ENCODE measurements at places on chromosomes 3 and 15.
A peak's percentile ranks its signal among the peaks of the same experiment; 100 is the strongest.

DNA sequence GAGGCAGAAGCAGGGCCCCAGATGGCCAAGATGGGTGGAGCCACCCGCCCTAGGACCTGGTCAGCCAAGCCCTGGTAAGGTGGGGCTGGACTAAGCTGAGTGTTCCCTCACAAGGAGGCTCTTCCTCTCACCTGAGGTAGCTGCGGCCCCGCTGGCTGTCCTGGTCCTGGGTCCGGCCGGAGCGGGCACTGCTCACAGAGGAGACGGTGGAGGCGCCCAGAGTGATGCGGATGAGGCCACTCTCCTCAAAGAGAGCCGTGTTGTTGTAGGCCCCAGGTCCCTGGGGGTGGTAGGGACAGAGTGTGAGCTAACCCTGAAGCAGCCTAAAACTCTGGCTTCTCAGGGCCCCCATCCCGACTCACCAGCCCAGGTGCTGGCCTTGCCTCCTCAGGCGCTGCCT, 7.3 kb upstream of the SLC26A6 start:
- no peak for DNase-seq

DNA sequence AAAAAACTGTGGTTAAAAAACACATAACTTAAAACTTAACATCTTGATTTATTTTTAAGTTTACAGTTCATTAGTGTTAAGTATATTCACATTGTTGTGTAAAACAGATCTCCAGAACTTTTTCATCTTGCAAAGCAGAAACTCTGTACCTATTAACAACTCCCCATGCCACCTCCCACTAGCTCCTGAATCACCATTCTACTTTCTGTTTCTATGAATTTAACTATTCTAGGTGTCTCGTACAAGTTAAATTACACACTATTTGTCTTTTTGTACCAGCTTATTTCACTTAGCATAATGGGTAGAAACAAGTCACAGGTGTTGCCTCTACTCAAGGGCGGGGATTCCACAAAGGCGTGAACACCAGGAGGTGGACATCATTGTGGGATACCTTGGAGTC, 43.2 kb downstream of the CRTC3 start:
- DNase-seq = no peak

DNA sequence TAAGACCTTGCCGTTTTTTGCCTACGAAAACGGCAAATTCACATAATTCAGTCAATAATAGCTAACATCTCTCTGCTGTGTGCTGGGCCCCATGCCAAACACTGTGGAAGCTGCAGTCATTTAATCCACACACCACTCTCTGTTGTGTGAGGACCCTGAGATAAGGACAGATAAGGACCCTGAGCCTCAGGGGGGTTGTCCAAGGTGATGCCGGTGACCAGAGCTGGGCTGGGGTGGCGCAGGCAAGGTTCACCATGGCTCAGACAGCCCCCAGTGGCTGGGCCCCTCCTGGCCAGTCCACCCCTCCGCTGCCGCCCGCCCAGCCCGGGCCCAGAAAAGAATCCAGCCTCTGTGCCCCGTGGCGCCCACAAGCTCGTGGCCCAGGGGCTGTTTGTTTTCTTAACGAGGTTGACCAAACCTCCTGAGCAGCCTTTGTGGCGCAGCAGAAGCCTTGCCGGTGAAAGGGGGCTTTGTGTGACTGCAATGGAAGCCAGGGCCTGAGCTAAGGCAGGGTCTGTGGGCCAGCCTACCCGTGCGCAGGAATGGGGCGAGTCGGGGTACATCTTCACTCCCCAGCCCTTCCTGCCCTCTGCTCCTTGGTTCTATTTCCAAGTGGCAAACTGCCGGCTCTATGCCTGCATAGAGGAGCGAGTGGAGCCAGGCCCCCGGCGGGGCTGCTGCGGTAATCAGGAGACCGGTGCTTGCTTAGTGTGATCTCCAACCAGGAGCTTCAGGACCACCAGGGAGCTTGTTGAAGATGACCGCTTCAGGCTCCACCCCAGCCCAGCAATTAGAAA, 4.4 kb upstream of the SNX22 start:
- DNase-seq = no peak

- DNase-seq = no peak
These were observed 475.1 kb upstream of the TBL1XR1 start for GRCh38 chr3:177672252-177672911.

DNA sequence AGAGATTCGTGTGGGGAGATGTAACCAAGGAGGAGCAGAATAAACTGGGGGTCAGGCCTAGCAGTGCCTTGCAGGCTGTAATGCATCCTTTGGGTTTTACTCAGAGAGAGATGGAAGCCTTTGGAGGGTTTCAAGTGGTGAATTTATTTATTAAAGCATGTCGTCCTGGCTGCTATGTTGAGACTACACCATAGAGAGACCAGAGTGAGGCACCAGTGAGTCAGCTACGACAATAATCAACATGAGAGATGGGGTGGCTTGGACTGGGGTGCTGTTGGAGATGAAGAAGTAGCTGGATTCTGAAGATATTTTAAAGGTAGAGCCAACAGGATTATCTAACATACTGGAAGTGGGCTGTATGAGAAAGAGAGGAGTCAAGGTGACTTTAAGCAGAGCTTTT, 335.3 kb upstream of the ARHGEF26 start:
- DNase-seq = no peak

GRCh38 chr3:113695786-113696645, at the start of gene USF3:
USF3 (minus strand) TSS chr3:113696642; CDS start chr3:113674878, 21,764 bp downstream.
- DNase-seq = peak; percentile 73

DNA sequence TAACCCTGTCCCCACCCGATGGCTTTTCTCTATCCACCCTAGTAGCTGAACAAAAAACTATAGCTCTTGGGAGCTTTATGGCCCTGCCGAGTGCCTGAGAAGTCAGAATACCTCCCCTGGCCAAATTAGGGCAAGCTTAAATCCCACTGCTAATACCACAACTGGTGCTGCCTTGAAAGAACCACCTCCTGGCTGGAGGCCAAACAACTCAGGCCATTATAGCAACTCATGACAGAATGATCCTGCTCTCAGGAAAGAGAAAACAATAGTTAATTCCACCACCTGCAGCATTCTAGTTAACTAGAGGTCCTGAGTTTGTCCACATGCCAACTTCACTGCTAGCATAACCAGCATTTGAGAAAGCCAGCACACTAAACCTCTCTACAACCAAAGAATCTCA, 123.2 kb downstream of the RTP4 start:
- DNase-seq = no peak

DNA sequence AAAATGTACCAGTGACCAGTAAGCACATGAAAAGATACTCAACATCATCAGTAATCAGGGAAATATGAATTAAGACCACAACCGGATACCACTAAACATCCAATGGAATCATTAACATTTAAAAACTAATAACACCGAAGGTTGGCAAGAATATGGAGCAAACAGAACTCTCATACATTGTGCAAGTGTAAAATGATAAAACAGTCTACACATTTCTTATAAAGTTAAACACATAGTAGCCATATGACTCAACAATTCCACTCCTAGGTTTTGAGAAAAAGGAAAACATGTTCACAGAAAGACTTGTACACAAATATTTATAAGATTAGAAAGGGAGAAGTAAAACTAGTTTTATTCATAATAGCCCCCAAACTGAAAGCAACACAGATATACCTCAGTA, 60.3 kb upstream of the SLCO2A1 start:
- DNase-seq = no peak

- no peak for DNase-seq
These were observed 717.9 kb upstream of the ALCAM start for GRCh38 chr3:104648823-104649222.

DNA sequence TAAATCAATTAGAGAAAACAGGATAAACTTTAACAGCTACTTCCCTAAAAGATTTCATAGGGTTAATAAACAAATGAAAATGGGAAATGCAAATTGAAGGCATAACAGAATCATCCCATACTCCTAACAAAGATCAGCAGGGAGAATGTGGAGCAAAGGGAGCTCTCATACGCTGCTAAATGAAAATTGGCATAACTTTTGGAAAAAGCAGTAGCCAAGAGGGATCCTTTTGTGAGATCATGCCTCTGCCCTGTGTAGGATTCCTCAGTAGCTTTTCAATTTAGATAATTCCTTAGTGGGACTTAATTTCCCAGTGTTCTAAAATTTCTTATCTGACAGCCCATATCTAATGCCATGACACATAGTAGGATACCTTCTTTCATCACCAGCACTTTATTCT, 18.2 kb downstream of the NIPA2 start:
- no peak for DNase-seq

DNA sequence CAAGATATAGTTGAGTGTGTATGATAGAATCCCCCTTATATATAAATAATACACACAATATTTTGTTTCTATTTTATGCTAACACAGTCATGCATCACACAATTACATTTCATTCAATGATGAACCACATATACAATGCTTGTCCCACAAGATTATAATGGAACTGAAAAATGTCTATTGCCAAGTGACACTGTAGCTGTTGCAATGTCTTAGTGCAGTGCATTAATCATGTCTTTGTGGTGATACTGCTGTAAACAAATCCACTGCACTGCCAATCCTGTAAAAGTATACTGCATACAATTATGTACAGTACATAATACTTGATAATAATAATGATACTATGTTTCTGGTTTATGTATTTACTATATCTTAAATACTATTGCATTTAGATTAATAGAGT, 512.1 kb upstream of the CNTN3 start:
- DNase-seq = no peak

GRCh38 chr3:14431452-14431916, 29.1 kb downstream of the SLC6A6 start:
- no peak for DNase-seq

- DNase-seq = no peak
These were observed 32.4 kb upstream of the CDV3 start for GRCh38 chr3:133540896-133541674.

DNA sequence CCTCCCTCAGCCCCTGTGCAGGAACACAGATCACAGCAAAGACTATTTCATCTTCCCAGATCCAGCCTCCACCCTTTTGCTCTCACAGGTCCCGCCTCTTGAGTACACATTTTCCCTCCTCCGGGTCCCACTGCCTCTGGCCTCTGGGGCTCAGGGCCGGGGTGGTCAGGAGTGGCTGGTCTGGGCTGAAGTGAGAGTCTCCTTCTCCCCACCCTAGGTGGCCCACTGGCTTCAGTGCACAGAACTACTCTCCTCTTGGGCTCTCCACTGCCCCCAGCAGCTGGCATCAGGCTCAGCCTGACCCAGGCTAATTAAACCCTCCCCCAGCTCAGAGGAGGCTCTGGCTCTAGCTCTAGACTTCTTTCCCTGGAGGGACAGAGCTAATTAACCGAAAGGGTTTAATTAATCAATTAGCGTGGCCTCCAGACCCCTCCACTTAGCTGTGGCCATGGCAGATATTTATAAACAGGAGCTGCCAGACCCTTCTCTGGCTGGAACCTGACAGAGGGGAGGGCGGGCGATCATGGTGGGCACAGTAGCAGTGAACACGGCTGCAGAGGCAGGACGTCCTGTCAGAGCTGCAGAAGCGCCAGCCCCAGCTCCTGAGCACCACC, 15.1 kb downstream of the DUSP7 start:
- no peak for DNase-seq

- no peak for DNase-seq
These were observed 33.0 kb downstream of the VPS13C start for GRCh38 chr15:62027263-62027565.

- no peak for DNase-seq
These were observed 125.1 kb downstream of the SNRK start for GRCh38 chr3:43411429-43411828.

- DNase-seq = no peak
These were observed 105.0 kb upstream of the HACD2 start for GRCh38 chr3:123689831-123690230.

DNA sequence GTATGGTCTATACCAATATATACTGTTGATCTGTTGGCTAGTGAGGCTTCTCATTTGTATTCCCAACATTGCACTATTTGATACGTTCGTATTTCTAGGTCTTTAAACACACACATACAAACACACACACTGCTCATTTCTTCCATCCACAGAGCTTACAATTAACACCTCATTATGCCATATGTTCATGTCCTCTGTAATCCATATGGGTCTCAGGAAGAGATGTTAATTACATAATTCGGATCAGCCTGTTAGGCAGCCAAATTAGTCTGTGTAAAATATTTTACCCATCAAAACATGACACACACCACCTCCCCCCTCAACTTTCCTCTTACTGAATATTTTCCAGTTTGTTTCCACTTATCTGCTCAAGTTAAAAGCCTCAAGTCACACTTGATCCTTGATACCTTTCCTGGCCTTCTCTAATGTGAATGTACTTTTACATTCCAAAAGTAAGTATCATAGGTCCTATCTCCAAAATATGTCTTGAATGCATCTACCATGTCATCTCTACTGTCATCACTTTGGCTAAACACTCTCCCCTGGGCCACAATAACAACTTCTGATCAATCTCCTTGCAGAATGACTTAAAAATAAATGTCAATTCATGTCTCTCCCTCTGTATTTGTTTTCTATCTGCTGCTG, 28.2 kb downstream of the EOGT start:
- DNase-seq = no peak

DNA sequence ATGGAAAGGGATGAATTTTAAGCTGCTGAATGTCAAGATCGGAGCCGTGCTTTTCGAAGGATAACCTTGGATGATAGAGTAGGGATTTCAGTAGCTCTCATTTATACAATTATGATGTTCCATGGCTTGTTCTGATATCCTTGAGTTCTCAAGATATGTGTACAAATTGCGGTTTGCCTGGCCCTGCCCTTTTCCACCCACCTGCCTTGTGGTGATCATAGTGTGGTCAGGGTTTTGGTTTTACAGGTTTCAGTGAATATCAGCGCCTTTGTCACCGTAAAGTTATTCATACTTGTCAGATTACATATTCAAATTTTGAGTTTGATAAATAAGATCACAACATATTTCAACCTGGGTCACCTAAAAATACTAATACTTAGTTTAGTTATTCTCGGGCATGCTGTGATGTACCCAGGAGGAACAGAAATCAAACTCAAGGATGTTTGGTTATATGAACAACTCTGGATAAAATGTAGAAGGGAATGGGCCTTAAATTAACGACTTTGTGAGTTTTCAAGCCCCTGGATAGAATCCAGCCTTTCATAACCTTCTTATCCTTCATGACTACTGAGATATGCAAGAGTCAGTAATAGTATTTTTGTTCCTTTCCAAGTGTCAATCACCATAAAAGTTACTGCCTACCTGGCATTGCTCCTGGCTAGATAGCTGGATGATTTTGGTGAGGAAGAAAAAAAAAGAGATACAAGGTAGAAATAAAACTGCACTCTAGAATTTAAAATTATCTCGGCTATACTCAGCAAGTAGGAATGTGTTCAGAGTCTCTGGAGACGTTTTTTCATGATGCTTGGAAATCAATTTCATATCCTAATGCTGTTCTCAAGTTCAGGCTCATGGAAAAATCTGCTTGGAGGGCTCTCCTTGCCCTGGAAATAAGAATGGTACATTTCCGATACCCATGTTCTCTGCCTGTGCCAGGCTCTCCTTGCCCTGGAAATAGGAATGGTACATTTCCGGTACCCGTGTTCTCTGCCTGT, 209.2 kb upstream of the TPRG1 start:
- no peak for DNase-seq

DNA sequence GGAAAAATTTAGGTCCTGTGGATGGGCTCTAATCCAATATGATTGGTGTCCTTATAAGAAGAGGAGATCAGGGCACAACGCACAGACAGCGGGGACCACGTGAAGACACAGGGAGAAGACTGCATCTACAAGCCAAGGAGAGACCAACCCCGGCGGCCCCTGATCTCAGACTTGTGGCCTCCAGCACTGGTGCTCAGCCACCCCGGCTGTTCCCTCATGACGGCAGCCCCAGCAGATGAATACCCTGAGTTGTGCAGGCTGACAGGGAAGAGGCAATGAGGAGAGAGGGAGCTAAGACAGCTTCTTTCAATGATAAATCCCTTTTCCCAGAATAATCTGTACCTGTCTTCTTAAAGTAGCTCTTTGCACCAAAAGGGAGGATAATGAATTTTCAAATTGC, 33.3 kb upstream of the CGNL1 start:
- DNase-seq = no peak

- DNase-seq = no peak
These were observed 52.3 kb downstream of the CCNL1 start for GRCh38 chr3:157107644-157108133.
